ENCODE measurements at places on chromosomes 2 and 18.

GRCh38 chr2:8636721-8637636, 44.9 kb upstream of the ID2 start:
- DNase-seq = no peak

GRCh38 chr2:7111626-7112025, 194.4 kb downstream of the RNF144A start:
- DNase-seq = no peak

- DNase-seq = no peak
Measured at GRCh38 chr18:7902399-7902839, 335.3 kb downstream of the PTPRM start.

GRCh38 chr2:134173338-134174016, 80.4 kb upstream of the MGAT5 start:
- DNase-seq = no peak

DNA sequence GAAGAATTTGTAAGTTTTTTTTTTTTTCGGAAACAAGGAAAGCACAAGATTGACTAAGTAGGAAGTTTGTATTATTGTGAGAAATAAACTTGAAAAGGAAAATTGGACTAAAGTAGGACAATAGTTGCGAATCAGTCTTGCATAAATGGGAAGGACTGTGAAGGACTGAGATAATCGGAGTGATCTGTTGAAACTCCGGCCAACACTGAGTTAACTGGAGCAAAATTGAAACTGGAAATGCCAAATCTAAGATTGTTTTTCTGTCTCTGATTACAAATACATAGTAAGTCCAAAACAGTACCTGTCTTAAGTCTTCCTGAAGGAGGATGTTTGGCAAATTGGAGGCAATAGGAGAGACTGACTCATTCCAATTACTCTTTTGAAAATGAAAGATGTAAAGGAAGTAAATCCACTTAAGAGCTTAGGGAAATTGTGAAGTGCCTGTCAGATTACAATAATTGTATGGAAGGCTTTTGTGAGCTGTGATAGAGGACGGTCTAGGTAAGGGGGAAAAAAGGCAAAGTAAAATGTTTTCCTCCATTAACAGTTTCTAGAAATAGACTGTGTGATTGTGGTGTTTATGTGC, 204.9 kb upstream of the CYRIA start:
- DNase-seq = no peak

DNA sequence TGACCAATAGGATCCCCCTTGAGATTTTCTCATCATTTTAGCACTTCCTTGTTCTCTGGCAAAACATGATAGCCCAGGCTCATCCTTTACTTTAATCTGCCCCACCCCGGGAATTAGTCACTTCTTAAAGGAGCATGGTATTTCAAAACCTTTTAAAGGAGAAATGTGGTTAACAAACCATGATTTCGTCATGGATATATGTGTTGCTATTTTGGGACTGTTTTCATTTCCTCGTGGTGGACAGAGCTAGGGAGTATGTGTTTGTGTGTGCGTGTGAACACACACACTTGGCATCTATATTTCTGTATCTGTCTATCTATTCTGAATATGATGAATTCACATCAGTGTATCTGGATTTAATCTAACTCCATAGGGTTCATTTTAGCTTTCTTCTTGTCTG, 128.1 kb downstream of the BIRC6 start:
- no peak for DNase-seq

All from activated naive CD4-positive, alpha-beta T cell (primary cell).